Progenitor cell of endocrine pancreas (in vitro differentiated cells): ENCODE measurements at places on chromosomes 2 and 18. TPM values are rescaled to one million over a fixed set of nuclear protein-coding genes. Genes with fewer than 3 reads are reported as not detected.

The FSIP2 gene
- 19.4 and 26.8 TPM in 2 replicates for total RNA-seq

DNA sequence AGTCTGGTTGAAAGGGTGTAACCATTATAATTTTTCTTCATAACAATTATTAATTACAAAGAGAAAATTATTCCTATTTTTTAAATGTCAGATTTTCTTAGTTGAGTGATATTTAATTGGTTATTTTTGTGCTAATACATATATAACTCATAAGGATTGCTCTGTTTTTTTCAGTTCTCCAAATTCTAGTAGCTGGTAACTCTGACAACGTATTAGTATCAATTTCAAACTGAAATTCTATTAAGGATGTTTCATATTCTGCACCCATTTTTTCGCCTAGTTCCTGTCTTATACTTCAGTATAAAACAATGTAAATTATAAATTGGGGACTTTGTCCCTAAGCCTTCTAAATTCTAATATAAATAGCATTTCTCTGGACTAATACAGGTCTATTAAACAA is 81.0 kb downstream of the R3HDM1 start:
- peaks cover 4% of the 10 kb centered on the region for H3K4me1 ChIP-seq
- H3K27me3 ChIP-seq: no peaks in the 10 kb centered on the region
- peaks cover 10% of the 10 kb centered on the region for H3K36me3 ChIP-seq
- H3K27ac ChIP-seq: no peak overlapping the region
- no peak for DNase-seq

GRCh38 chr2:84878459-84878858 is 2.4 kb downstream of the TRABD2A start:
- H3K4me1 ChIP-seq: peaks cover 19% of the 10 kb centered on the region
- no peak overlapping the region for H3K27ac ChIP-seq
- DNase-seq: no peak
- no peaks in the 10 kb centered on the region for H3K36me3 ChIP-seq
- H3K4me3 ChIP-seq: no peak overlapping the region
- H3K27me3 ChIP-seq: peaks cover 80% of the 10 kb centered on the region

GRCh38 chr2:130393318-130393910 is 37.6 kb downstream of the PTPN18 start:
- H3K27ac ChIP-seq: no peak overlapping the region
- DNase-seq: no peak
- H3K36me3 ChIP-seq: no peaks in the 10 kb centered on the region
- peaks cover 18% of the 10 kb centered on the region for H3K4me1 ChIP-seq
- H3K27me3 ChIP-seq: peaks cover 24% of the 10 kb centered on the region
- H3K4me3 ChIP-seq: peak overlapping the region; percentile 24

DNA sequence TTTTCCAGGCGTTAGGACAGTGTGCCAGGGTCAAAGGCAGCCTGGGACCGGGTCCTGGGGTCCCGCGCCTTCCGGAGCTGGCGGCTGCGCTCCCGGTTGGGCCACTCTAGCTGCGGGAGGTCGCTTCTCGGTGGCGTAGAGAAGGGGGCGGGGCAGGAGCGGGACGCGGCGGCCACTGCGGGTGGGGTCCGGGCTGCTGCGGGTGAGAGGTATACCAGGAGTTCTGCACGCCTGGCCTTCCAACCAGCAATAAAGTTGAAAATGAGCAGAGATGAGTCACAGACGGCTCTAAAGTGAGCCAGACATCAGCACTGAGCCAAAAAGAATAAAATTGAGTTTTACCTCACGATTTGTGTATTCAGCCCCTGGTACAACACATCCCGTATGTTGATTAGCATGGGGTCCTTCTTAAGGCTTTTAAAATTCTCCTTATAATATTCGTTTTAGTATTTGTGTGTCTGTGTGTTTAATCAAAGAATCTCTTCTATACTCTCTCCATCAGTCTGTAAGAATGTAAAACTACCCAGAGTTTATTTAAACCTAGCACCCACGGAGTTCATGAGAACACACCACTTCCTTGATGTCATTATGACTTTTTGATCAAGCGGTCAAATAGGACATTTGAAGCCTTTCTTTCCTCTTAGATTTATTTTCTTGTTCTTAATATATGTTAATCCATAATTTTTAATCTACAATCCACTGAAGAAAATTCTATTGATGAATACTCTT is at the start of gene C1GALT1C1L:
TSS of gene C1GALT1C1L (minus strand) at position 108 of the 729 bp plus-strand sequence. CDS start at position 1, 107 bp downstream.
- no peaks in the 10 kb centered on the region for H3K4me1 ChIP-seq
- H3K36me3 ChIP-seq: peaks cover 6% of the 10 kb centered on the region
- no peaks in the 10 kb centered on the region for H3K27me3 ChIP-seq
- H3K4me3 ChIP-seq: peak within 1 kb of the TSS; percentile 40

The SERPINB3 gene
- not detected in 2 replicates for total RNA-seq

The CKAP2L gene
- 10.3 and 11.5 TPM in 2 replicates for total RNA-seq

The CROCC2 gene
- total RNA-seq: 0.36 and 0.40 TPM in 2 replicates

DNA sequence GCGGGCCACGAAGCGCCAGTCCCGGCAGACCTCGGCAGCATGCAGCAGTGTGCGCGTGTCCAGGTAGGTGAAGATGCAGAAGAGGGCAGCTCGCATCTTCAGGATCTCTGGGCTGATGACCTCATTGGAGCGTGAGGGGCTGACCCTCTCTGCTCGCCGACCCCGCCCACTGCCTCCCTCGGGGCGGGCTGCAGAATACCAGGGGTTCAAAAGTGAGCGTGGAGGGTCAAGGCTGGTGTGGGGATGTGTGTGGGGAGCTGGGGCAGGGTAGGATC is 20.0 kb downstream of the FBXO41 start:
- H3K36me3 ChIP-seq: no peaks in the 10 kb centered on the region
- no peak overlapping the region for H3K27ac ChIP-seq
- H3K4me3 ChIP-seq: no peak overlapping the region
- no peak for DNase-seq
- H3K4me1 ChIP-seq: peaks cover 3% of the 10 kb centered on the region
- H3K27me3 ChIP-seq: peaks cover 23% of the 10 kb centered on the region

The PFN4 gene
- total RNA-seq: 0.55 and 1.1 TPM in 2 replicates
